Dorsolateral prefrontal cortex (tissue), 122 donors: ENCODE measurements at places on chromosomes 13 and 19.

DNA sequence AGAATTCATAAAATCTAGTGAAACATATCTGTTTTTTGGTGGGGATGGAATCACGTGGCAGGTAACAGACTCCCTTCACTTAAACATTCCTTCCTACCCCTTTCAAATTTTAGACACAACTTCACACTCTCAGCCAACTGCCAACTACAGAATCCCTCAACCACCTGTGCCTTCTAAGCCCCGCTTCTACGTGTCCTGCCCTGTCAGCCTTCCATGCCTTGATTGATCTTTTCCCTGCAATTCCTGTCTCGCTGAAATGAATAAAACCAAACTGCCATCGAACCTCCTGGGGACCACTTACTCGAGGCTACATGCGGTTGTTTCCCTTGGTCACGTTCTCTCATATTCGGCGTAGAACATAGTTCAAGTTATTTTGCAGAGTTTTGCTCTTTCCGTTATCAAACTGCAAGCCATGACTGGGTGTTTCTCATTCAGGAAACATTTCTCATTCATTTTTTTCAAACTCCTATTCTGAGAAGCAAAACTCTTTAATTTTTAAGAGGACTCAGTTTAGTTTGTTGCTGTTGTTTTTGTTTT lies 1.1 kb downstream of the ZNF625 start:
- DNase-seq: no peak

DNA sequence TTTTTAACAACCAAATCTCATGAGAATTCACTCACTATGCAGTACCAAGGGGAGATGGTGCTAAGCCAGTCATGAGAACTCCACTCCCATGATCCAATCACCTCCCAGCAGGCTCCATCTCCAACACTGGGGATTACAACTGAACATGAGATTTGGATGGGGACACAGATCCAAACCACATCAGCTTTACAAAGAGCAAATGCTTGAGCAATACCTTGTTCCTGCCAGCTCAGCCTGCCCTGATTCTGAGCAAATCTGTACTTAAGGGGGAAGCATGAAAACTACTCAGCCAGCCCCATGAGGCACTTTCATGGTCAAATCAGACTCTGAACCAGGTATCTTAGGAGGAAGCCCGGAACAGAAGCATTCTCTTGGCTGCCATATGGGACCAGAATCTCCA lies 259.9 kb downstream of the TBC1D4 start:
- no peak for DNase-seq

DNA sequence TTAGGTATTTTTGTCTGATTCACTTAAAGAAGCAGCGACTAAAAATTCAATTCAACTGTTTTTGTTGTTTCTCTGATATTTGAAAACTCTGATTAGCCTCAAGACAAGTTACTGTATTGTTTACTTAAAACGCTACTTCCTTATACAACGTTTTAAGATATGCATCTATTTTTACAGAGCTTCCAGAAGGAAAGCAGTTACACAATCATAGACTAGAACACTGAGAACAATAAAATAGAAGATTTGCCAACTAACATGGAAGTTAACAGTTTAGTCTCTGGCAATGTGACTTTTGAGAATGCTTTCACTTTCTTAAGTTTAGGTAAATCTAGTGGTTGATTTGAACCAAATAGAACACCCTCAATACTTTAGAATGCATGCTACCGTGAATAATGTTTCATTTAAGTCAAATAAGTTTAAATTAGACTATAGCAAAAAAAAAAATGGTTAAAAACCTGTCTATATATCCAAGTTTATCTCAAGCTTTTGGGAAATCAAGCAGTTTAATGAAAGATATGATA lies 614.8 kb downstream of the DACH1 start:
- DNase-seq: no peak

GRCh38 chr19:32404213-32404932 lies 1.2 kb upstream of the DPY19L3 start:
- no peak for DNase-seq
